Immature natural killer cell (primary cell): ENCODE measurements at places on chromosomes 4 and X. TPM values are rescaled to one million over a fixed set of nuclear protein-coding genes. Genes with fewer than 3 reads are reported as not detected.

The PLXNB3 gene
- not detected for polyA plus RNA-seq

The TLR6 gene
- 1.9 TPM for polyA plus RNA-seq

The SUPT20HL2 gene
- not detected for polyA plus RNA-seq

The ANK2 gene
- polyA plus RNA-seq = not detected

The USP17L5 gene
- polyA plus RNA-seq = not detected

The DIAPH2 gene
- polyA plus RNA-seq = 9.6 TPM

The CXCL11 gene
- not detected for polyA plus RNA-seq

The MAGEE2 gene
- polyA plus RNA-seq = not detected

The GLOD5 gene
- not detected for polyA plus RNA-seq

The TAF7L gene
- polyA plus RNA-seq = not detected

The UPF3B gene
- polyA plus RNA-seq = 2.2 TPM

The CD38 gene
- 33.4 TPM for polyA plus RNA-seq

DNA sequence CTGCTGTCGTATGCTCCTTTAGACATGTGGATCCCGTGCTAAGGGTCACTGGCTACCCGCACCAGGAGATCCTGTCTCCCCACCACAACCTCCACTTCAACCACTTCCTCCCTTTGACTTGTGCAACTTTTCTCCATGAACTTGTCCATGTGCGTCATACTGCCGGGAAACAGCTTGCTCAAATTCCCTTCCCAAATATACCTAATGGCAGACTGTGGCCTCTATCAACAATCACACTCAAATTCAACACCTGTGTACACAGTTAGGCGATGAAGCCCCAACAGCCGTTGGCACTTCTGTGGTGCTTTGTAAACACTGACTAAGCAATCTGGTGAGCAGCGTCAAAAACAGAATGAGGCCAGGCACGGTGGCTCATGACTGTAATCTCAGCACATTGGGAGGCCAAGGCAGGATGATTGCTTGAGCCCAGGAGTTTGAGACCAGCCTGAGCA is 49.5 kb downstream of the CD99L2 start:
- DNase-seq = no peak

DNA sequence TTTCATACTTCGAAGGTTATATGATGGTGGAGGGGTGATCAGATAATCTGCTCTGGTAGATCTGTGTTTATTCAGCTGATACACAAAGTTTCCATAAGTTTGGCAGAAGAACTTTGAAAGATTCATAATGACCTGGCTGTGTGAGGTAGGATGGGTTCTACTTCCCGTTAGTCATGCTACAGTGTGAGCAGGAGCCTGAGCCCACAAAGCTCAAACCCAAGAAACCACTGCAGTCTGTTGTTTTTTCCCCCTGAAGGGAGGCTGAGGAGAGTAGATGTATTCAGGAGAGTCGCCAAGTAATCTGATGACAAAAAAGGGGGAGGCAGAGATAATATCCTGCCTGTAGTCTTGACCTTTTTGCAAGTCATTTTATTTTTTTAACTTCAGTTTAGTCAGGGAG is 52.8 kb upstream of the PPP3CA start:
- no peak for DNase-seq

GRCh38 chrX:2618516-2618915 is 72.6 kb upstream of the CD99 start:
- DNase-seq = no peak

GRCh38 chrX:46198858-46199257 is 346.4 kb downstream of the ZNF674 start:
- DNase-seq = no peak

- no peak for DNase-seq
Observed at GRCh38 chrX:24099394-24099793, 44.6 kb downstream of the EIF2S3 start.

DNA sequence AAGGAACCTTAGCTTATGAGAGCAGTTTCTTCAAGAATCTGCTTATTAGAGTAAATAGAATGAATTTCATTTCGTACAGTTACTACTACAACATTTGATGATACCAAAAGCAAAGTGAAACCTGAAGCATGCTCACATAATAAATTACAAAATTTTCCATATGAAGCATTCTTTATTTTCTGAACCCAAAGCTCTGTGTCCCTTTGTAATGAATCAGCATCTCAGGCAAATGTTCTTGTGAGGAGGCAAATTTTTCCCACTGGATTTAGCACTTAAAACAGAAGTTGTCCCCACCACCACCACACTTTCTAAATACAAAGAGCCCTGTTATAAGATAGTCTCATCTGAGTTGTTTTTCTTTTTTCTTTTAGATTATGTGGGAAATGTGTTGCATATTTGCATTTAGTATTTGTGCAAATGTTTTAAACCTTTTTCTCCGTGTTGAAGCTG is 70.7 kb upstream of the NFKB1 start:
- DNase-seq = no peak

DNA sequence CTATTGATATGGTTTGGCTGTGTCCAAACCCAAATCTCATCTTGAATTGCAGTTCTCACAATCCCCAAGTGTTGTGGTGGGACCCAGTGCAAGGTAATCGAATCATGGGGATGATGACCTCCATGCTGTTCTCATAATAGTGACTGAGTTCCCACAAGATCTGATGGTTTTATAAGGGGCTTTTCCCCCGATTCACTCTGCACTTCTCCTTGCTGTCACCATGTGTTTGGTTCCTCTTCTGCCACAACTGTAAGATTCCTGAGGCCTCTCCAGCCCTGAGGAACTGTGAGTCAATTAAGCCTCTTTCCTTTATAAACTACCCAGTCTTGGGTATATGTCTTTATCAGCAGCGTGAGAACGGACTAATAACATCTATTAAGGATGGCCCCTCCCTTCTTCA is 68.8 kb downstream of the FBXW7 start:
- DNase-seq = no peak

- DNase-seq = no peak
Observed at GRCh38 chr4:77072195-77072753, 3.5 kb downstream of the CCNI start.

- DNase-seq = no peak
Observed at GRCh38 chr4:77204621-77205020, 47.6 kb downstream of the CCNG2 start.

DNA sequence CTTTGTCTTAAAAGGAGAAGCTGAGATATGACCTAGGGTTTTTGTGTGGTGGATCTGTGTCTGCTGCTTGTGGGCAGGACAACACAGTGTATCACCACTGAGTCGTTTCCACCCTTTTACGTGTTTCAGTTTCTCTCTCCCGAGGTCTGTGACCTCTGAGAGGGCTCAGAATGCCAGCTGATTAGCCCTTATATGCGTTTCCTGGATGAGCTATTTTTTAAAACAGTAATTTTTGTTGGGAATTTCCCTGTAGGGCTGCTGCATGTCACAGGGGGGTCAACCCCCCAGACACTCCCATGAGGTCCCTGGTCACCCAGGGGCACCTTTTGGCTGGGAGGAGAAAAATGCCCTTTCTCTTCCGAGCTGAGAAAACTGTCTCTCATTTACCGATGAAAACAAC is 170.4 kb upstream of the CASK start:
- peak; percentile 1 for DNase-seq

GRCh38 chrX:1778817-1779216 is 164.0 kb downstream of the ASMT start:
- no peak for DNase-seq

DNA sequence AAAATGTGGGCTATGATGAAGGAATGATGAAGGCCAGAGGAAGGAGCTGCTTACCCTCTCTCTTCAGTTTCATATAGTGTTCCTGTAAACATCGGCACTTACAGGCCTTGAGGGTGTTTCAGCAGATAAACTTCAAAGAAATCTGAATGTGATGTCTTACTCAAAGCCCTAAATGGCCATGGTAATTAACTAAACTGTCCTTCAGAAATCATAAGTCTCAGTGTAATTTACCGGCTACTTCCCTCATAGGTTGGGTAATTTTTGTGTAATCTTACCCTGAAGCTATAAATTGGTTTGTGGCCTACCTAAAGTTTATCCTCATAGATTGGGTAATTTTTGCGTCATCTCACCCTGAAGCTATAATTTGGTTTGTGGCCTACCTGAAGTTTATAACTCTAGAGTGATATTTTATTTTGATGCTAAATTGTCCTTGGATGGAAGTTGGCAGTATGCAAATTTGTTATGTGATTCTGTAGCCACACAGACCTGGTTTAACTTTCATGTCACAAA is 2700.3 kb downstream of the ARAP2 start:
- no peak for DNase-seq

DNA sequence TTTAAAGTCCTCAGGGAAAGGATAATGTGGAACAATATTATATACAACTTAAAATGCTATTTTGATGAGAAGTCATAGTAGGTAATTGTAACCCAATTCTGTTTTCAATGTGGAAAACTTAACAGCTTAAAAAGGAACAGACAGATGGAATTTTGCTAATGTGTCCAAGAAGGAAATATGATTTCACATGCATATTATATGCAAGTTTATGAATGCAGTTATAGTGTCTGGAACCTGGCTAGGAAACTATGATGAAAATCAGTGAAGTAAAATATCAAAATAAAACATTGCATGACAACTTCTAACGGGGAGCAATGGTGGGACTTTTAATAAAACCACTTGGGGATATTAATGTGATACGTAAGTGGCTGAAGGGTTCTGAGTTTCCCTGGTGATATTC is 152.6 kb upstream of the HAND2 start:
- DNase-seq = no peak

- DNase-seq = no peak
Observed at GRCh38 chr4:141102367-141102766, 30.9 kb downstream of the RNF150 start.

- no peak for DNase-seq
Observed at GRCh38 chr4:139076016-139076744, 60.6 kb downstream of the NOCT start.

GRCh38 chr4:145743641-145744040 is 63.7 kb downstream of the C4orf51 start:
- DNase-seq = no peak

DNA sequence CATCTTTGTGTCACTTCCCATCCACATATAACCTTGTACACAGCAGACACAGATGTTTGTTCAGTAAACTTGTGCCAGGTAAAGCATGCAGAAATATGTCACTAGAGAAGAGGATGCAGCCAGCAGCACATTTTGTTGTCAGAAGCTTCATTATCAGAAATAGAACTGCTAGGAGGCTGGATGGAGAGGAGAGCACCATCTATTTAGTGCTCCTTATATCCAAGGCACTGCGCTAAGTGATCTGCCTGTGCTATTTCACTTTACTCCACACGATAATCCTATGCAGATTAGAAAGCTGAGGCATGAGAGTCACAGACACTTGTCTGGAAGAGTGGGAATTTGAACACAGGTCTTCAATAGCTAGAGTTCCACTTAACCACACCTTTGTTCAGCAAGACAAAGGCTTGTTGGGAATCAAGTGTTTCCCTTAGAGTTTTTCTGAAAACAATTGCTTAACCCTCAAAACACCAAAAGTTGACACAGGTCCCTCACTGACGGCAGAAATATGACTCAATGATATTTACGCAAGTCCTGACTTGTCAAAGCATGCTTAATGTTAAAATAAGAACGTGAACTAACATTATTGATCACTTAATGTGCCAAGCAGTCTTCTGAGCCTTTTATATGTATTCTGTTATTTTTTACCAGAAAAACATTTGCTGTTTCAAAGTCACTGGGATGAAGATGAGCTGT is 1.2 kb upstream of the QDPR start:
- no peak for DNase-seq

DNA sequence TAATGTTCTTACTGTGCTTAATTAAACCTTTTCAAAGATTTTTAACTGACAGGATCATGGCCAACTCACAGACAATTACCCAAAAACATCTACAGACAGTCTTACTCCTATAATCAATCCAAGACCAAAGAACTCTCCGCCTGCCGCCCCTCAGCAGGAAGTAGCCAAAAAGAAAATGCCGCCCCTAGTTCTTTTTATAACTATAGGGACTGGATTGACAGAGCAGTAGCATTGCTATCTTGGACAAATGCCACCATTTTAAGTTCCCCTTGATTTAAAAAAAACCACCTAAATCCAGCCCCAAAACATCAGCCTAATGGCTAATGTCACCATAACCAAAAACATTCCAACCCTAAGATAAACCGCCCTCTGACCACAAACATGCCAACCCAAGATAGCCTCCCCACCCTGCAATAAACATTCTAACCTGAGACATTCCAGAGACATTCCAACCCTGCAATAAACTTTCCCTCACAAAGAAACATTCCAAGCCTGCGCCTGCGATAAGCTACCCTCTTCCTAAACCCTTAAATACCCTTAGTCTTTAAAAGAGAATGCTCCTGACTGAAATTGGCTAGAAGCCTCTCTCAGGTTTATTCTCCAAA is 77.0 kb downstream of the COQ2 start:
- DNase-seq = no peak

DNA sequence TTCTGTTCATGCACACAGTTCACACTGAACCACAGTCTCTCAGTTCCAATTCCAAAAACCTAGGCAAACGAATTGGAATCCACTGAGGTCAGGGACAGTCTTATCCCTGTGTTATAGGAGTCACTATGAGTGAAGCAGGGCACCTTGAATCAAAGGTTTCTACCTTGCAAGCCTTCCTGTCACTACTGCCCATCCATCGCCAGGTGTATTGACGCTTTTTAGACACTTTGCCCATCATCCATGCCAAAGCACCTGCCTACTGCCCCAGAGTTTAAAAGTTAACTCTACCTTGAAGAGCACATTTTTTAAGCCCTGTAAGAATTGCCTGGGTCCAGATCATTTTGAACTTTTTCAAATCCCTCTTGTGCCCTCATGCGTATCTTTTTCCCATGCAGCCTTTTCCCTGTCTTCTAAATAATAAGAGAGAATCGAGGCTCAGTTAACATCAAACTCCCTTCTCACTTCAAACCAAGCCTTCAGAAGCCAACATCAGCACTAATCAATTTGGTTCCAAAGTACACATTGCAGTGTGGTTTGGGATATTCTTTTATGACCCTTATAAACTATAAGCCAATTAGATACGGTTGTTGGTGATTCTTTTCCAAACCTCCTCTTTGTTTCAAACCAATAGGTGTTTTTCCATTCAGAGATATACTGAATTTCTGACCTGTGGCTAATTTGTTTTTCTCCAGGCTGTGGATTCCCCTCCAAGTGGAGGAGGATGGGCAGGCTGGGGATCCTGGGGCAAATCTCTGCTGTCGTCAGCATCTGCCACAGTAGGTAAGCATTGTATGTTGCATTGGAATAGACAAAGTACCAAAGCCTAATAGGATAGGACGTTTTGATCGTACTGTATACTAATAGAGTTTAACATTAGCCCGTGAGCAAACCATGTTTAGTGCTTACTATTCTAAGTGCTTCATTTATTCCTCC is 23.7 kb downstream of the FAM114A1 start:
- DNase-seq = no peak

DNA sequence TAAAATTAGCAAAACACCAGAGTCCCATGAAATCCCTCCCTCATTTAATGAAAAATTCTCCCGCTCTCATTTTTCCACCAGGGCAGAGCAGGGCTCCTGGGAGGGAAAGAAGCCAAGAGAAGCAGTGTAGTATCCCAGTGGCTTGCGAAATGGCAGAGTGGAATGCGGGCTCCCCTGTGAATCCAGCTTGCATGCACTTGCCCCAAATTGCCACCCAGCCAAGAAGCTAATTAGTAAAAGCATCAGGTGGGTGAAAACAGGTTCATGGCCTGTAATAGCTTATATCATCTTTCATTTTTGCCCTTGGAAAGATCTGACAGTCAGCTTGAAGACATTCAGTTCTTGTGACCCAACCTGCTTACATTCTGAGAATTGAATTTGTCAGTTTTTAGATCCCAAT is 10.1 kb downstream of the AMOT start:
- DNase-seq = no peak
